ENCODE measurements at places on chromosomes 13 and 19.

DNA sequence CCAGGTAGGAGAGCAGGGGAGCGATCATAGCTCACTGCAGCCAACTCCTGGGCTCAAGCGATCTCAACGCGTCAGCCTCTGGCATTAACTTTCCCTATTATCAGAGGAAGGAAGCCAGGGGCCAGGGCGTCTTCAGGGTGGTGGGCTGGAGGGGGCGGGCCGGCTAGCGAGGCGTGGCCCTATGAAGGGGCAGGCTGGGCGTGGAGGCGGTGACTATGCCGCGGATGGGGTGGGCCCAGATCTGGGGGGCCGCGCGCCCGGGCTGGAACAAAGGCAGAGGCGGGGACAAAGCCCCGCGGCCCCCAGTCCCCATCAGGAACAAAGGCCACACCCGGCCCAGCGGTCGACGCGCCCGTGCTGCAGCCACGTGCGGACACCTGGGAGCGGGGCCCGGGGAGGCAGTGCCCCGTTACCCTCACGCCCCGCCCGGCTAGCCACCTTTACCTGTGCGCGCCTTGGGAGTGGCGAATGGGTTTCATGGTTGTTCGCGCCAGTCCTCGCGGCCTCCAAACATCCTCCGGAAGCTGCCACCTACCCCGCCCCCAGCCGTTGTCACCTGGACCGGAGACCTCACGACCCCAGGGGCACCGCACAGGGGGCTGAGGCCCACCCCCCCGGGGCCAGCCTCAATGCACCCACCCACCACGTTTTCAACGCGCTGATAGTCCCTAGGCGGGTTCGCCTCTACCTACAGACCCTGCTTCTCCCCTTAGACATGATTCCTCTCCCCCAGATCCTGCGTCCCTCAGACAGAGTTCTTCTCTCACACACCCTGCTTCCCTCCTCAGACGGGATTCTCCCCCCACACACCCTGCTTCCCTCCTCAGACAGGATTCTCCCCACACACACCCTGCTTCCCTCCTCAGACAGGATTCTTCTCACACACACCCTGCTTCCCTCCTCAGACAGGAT lies 5.4 kb upstream of the TRIM28 start:
- H3K4me1 ChIP-seq, result no peaks in the 10 kb centered on the region
- H3K27ac ChIP-seq, result peak overlapping the region; percentile 62
- peak; percentile 77 for DNase-seq
- H3K36me3 ChIP-seq, result no peaks in the 10 kb centered on the region
- peak overlapping the region; percentile 84 for H3K4me3 ChIP-seq

DNA sequence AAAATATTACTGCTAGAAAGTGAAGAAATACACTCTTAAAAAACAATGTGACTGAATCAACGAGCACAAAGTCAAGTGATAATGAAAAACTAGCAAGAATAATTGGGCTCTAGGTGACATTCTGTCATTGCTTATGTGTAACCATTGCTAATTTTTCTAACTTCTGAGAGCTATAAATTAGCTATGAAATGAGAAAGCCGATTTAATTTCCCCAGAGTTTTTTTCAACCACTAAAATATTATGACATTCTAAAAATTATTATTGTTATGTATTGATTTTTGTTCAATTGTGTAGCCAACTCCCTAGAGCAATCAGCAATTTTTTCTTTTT lies 458.6 kb upstream of the ATXN8OS start:
- no peak overlapping the region for H3K4me3 ChIP-seq
- no peak for DNase-seq
- no peaks in the 10 kb centered on the region for H3K4me1 ChIP-seq
- no peaks in the 10 kb centered on the region for H3K27me3 ChIP-seq
- H3K27ac ChIP-seq, result no peak overlapping the region
- H3K36me3 ChIP-seq, result no peaks in the 10 kb centered on the region

DNA sequence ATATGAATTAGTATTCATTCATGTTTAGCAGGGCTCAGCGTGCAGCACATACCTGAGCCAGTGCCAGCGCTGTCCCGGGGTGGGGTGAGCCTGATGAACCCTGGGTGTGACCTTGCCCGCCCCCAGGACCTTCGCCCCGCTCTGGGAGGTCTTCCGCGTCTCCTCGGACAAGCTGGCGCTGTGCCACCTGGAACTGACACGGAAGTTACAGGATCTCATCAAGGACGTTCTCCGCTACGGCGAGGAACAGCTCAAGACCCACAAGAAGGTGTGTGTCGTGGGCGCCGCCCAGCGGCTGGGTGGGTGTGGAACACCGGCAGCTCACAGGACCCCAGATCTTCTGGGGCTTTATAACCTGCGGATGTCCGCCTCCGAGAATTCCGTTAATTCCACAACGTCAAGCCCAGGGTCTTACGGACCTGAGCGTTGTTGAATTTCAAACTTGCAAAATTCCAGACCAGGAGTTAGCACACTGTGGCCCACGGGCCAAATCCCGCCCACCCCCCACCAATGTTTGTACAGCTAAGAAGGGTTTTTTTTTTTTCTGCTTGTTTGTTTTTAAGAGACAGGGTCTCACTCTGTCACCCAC lies 15.4 kb downstream of the FCHO1 start:
- DNase-seq, result peak; percentile 91
- H3K27ac ChIP-seq, result no peak overlapping the region
- H3K4me1 ChIP-seq, result peaks cover 2% of the 10 kb centered on the region

DNA sequence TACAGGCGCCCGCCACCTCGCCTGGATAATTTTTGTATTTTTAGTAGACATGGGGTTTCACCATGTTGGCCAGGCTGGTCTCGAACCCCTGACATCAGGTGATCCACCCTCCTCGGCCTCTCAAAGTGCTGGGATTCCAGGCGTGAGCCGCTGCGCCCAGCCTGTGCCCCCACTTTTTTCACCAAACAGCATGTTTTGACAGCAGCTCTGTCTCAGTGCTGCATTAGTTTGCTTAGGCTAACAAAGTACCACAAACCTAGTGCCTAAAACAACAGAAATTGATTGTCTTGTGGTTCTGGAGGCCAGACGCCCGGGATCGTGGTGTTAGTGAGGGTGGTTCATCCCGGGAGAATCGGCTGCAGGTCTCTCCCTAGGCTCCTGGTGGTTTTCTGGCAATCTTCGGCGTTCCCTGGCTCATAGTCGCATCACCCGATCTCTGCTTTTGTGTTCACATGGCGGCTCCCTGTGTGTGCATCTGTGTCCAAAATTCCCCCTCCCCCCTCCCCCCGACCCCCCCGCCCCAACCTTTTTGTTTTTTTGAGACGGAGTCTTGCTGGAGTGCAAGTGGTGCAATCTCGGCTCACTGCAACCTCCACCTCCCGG lies 30.0 kb downstream of the MYH14 start:
- no peaks in the 10 kb centered on the region for H3K36me3 ChIP-seq
- no peak overlapping the region for H3K4me3 ChIP-seq
- no peaks in the 10 kb centered on the region for H3K4me1 ChIP-seq
- peaks cover 6% of the 10 kb centered on the region for H3K27me3 ChIP-seq

DNA sequence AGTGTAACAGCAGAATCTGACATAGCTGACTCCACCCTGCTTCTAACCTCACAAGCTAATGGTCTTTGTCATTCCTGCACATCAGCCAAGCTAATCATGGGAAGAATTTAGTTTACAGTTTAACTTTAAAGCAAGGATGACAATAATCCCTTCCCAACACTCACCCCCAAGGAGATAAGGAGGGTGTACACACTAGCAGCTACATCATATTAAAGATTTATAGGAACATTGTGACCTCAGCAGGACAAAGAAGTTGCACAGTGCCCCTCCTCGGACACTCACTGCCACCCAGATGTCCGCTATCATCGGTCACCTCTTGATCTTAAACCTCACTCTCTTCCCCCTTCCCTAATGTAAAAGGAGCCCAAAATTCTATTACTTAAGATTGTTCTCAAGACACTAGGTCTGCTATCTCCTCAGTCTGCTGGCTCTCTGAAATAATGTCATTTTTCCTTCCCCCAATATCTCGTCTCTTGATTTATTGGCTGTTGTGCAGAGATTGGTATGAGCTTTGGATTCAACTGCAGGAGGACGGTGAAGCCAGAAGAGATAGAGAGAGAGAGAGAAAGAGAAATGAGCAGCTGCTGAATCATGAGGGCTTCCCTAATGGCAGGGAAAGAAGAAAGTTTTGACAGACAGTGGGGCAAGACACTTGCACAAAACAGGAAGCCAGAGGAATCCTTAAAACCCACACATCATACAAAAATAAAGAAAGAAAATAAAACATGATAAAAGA lies 17.5 kb upstream of the FFAR2 start:
- peaks cover 8% of the 10 kb centered on the region for H3K27me3 ChIP-seq
- H3K4me3 ChIP-seq, result no peak overlapping the region
- H3K36me3 ChIP-seq, result peaks cover 13% of the 10 kb centered on the region
- DNase-seq, result no peak
- no peak overlapping the region for H3K27ac ChIP-seq

DNA sequence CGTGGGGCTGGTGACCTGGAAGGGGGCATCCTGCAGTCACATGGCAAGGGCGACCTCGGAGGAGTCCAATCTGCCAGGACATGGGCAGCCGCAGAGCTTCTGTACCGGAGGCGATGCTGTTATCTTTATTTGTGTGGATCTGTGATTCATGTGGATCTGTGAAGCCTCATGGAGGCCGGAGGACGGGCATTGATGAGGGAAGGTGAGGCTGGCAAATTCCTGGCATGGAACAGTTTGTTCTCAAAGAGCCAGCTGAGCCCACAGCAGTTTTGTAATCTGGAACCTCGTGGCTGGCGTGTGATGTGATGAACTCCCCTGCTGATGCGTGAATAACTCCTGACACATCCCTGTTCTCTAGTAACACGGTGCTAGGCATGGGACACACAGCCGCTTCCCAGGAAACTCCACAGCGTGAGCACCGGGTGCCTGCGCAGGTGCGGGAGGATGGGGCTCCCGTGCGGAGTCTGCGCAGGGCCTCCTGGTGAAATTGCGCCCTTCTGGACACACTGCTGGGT lies 40.4 kb downstream of the ATP11A start:
- peaks cover 60% of the 10 kb centered on the region for H3K4me1 ChIP-seq
- no peak overlapping the region for H3K4me3 ChIP-seq
- no peak overlapping the region for H3K27ac ChIP-seq
- DNase-seq, result no peak
- peaks cover 6% of the 10 kb centered on the region for H3K27me3 ChIP-seq

DNA sequence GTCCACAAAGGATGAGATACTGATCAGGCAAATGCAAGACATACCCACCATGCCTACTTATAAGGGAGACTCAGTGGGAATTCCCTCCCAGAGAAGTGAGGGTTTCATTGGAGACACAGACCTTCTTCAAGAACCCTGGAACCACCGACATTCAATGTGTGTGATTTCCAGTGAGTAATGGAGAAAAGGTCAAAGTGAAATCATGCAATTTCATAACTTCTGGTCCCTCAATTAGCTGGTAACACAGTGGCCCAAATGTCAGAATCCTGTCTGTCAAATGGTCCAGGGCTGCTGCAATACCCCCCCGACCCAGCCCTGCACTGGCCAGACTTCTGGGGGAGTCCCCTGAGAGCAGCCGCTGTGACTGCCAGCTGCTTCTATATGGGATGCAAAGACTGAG lies 4.7 kb upstream of the METTL21C start:
- peak; percentile 31 for DNase-seq
- H3K4me1 ChIP-seq, result peaks cover 8% of the 10 kb centered on the region

- peaks cover 7% of the 10 kb centered on the region for H3K27me3 ChIP-seq
- H3K27ac ChIP-seq, result no peak overlapping the region
- no peak overlapping the region for H3K4me3 ChIP-seq
Observed at GRCh38 chr19:48182434-48182833, 12.0 kb downstream of the ZSWIM9 start.

DNA sequence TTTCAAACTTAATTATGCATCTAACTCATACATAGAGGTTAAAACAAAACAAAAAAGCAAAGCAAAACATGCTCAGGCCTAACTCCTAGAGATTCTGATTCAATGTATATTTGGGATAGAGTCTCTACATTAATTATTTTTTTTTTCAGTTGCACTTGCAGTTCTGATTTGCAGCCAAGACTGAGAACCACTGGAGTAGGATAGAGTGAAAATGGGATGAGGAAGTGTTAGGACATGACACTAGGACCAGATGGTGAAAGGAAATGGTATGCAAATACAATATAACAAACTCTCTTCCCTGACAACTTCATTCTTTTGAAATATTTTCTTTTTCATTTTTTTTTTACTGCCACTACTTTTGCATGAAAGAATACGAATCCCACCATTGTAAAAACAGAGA lies 1.8 kb downstream of the CCDC122 start:
- no peak overlapping the region for H3K27ac ChIP-seq
- H3K36me3 ChIP-seq, result no peaks in the 10 kb centered on the region
- H3K4me1 ChIP-seq, result peaks cover 9% of the 10 kb centered on the region
- DNase-seq, result no peak

- H3K27me3 ChIP-seq, result no peaks in the 10 kb centered on the region
- DNase-seq, result no peak
- H3K36me3 ChIP-seq, result no peaks in the 10 kb centered on the region
Observed at GRCh38 chr19:1101337-1101698, 2.5 kb upstream of the GPX4 start.

DNA sequence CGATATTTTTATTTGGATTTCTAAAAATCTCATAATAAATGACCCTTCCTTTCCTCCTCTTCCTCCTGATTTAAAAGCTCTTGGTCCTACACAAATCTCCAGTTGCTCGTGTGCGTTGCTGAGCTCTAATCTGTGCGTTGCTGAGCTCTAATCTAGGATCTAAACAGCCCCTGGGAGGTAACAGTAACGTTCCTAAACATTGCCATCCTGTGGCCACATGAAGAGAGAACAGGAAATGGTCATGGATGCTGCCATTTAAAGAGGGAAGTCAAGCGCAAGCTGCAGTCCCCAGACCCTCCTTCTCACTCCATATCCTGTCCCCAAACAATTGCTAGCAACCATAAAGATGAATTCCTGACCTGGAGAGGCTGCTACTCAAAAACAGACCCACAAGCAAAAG lies 170.8 kb downstream of the NUFIP1 start:
- H3K27me3 ChIP-seq, result peaks cover 1% of the 10 kb centered on the region
- no peak for DNase-seq
- H3K36me3 ChIP-seq, result no peaks in the 10 kb centered on the region
- H3K4me1 ChIP-seq, result peaks cover 12% of the 10 kb centered on the region

DNA sequence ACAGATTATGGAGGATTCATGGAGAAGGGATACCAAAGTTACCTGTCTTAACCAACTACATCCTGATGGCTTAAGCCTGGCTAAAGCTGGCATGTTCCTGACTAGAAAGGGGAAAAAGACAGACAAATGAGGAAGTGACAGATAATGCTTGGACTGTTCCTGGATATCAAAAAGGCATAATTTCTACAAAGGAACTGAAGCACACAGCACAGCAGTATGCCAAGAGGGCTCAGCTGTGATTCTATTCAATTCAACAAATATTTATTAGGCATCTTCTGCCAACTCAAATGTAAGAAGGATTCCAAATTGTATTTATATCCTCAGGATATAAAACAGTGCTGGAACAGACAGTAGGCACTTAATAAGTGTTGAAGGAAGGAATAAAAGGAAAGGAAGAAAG lies 59.5 kb downstream of the KLF12 start:
- H3K36me3 ChIP-seq, result no peaks in the 10 kb centered on the region
- peaks cover 20% of the 10 kb centered on the region for H3K4me1 ChIP-seq
- DNase-seq, result no peak
- peaks cover 2% of the 10 kb centered on the region for H3K27me3 ChIP-seq
- H3K4me3 ChIP-seq, result no peak overlapping the region

DNA sequence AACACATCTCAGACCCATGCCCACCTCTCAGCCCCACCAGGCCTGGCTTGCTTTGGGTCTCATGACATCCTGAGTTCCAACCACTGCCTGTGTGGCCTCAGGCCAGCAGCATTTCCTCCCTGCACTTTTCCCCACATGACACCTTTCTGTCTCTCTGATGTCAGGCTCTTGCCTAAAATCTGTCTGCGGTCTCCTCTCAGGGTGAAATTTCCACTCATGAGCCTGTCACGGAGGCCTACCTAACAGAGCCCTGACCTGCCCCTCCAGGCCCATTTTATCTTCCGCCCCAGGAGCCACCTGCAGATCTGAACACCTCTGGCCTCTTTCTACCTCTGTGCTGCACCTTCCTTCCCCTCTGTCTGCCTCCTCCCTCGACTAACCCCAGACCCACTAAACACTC lies 93.5 kb downstream of the ZDHHC20 start:
- no peaks in the 10 kb centered on the region for H3K4me1 ChIP-seq
- H3K27me3 ChIP-seq, result peaks cover 3% of the 10 kb centered on the region
- DNase-seq, result no peak
- no peak overlapping the region for H3K4me3 ChIP-seq
